ENCODE measurements at places on chromosomes 7 and 10.

DNA sequence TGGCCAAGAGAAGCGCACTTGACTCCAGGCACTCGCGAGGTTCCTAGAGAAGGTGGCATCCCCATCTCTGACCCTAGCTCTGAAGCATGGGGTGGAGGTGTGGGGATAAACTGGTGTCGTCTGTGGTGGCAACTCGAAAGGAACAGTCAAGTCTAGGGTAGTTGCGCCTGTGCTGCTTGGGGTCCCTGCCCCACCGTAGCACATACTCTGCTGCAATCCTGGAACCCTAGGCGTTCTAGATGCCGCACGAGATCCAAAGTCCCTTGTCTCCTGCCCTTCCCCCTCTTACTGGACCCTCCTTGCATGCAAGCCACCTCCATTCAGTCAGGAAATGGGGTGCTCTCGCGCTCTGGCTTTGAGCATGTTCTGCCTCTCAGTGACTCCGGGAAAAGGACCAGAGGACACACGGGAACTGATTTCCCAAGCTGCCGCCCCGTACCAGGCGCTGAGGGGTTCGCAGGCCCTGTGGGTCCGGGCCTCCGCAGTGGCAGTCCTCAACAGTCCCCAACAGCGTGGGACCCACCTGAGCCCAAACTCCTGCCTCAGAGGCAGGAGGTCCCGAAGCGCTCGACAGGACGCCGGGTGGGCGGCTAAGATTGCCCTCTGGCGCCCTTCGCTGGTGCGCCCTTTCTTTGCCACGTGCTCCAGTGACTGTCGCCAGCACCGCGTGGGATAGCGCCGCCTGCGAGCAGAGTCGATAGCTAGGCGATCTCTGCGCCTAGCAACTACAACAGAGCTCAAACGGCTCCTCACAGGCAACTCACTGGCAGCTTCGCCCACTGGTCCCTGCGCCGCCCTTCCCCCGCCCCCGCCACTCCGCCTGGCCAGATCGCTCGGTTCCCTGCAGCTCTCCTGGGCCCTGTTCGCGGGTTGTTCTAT lies 452.0 kb downstream of the REEP3 start:
- DNase-seq: no peak

GRCh38 chr10:112915590-112916572 lies 34.2 kb upstream of the TCF7L2 start:
- no peak for DNase-seq

DNA sequence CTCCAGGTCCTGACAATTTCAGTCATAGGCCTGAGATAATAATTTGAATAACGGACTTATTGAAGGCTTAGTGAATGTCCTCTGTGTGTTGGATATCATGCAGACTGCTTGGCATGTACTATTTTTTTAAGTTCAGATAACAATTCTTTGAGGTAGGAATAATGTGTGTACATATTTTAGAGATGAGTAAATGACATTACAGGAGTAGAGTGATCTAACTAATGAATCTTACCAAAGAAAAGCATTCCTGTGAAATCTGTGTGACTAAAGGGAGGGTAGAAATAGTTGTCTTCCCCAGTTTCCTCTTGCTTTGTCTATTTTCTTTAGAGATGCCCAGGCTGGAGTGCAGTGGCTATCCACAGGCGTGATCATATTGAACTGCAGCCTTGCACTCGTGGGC lies 391.8 kb upstream of the ETV1 start:
- DNase-seq: no peak

GRCh38 chr7:73644688-73645286 lies 20.5 kb upstream of the MLXIPL start:
- DNase-seq: no peak

GRCh38 chr10:129497013-129497412 lies 30.0 kb downstream of the MGMT start:
- DNase-seq: no peak

DNA sequence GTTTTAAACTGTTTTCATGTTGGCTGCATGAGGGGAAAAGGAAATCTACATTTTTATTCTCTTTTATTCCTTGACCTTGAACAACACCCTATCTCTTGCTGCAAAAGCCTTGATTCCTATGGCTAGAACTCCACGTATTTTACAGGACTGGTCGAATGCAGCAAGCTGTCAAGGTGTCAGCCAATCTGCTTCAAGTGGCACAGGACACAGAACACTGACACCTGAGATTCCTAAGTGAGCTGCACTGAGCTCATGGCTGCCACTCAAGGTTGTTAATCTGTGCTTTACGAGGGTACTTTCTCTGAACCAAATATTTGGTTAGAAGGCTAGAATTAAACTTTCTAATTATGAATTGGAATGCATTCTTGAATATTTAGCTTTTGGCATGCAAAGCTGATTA lies 349.7 kb upstream of the COBL start:
- DNase-seq: no peak

DNA sequence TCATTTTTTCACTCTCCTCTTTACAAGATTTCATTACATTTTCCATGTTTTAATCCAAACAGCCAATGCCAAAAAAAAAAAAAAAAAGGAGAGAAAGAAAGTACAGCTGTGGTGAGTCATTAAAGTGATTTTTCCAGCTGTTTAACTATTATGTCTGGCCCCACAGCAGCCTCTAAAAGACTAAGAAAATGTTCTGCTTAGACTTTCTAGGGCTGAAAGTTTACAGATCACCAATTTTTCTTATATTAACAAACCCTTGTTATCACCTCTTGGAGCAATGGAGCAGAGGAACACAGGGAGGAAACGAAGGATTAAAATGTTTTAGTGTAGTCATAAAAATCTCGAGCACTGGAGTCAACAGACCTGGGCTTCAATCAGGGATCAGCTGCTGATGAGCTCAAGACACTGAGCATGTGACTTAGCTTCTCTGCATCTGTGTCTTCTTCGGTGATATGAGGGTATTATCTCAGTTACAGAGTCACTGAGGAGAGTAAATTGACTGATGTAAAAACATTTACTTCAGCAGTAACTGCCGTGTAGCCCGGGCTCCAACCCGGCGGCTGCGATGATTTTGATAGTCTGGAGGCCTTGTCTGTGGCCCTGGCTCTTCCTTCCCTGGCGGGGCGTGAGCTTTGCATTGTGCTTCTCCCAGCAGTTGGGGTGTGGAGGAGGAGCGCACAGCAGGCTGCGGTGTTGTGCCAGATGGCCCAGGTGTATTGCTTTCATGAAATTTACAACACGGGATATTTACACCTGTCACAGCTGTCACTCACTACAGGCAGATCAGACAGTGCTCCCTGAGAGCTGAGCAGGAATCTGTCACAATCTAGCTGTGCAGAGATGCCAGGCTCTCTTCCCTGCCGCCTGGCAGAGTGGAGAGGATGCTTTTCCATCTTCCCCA lies 298.3 kb upstream of the FZD8 start:
- DNase-seq: no peak

GRCh38 chr7:111605246-111605645 lies 43.0 kb upstream of the IMMP2L start:
- DNase-seq: no peak

- DNase-seq: no peak
Measured at GRCh38 chr7:139995017-139995915, 67.5 kb downstream of the PARP12 start.

- no peak for DNase-seq
Measured at GRCh38 chr10:103198648-103199047, 5.6 kb upstream of the NT5C2 start.

DNA sequence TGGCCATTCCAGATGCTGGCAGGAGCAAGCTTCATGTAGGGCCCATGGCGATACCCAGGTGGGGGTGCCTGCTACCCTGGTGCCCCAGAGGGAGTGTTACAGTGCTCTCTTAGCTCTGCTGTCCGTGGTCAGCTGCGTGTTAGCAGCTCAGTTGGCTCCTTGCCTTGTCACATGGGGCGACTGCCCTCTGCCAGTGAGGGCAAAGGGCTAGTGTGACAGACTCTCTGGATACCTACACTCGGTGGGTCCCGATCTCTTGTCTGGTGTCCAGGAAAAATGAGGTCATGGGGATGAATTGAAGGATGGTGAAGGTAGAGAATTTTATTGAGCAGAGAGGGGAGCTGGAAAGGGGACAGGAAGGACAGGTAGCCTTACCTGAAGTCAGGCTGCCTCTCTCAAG lies 152.2 kb downstream of the CYP26A1 start:
- DNase-seq: no peak

- DNase-seq: no peak
Measured at GRCh38 chr10:34918776-34919315, 103.8 kb upstream of the PARD3 start.

DNA sequence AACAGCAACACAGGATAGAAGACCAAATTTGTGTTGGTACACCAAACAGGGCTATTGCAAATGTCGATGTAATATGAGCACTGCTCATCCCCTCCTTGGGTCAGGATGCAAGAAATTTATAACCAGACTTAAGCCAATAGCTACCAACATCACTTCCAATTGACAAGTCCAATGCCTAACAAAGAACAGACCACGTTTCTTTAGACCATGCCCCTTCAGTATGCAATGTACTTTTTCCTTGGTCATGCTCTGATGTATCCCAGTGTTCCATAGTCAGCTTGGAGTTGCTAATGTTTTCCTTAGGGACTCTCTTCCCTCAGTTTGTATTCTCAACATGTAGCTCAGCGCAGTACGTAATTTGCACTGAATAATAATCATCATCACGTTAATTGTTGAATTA lies 7.8 kb downstream of the CACNA2D1 start:
- DNase-seq: no peak

DNA sequence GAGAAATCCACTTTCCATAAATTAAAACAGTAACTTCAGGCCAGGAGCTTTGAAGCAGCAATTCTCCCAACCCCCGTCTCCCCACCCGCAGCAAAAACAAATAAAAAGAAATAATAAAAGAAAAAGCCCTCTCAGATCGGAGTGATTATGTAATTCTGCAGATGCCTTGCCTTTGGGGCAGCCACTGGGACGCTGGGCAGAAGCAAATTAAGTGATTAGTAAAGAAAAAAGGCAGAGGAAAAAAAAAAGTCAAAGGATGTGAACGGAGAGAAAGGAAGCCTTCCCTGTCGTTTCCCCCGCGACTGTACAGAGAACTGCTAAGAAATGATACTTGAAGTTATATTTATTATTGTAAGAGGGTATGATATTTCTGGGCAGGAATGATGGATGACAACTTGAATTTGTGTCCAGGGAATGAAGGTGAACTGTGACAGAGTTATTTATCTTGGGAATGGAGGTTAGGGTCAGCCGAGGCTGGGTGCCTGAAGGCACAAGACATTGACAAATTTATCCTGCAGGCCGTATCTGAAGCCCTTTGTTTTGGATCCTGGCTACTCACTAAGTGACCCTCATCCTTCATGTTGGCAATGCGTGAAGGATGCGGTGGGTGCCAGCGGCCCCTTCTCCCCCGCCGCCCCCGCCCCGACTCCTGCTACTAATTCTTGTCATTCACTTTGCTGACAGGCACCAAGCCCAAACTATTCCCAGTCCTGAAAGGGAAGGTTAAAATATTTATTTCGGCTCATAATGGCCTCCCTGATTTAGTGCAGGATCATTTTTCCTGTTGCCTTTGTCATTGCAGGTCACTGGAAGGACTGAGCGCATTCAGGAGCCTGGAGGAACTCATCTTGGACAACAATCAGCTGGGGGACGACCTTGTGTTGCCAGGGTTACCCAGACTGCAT lies 604.0 kb downstream of the LRMDA start:
- DNase-seq: no peak

GRCh38 chr10:102504976-102505300 lies 1.2 kb downstream of the SUFU start:
- no peak for DNase-seq

- no peak for DNase-seq
Measured at GRCh38 chr7:28698840-28699239, 259.3 kb downstream of the TRIL start.

DNA sequence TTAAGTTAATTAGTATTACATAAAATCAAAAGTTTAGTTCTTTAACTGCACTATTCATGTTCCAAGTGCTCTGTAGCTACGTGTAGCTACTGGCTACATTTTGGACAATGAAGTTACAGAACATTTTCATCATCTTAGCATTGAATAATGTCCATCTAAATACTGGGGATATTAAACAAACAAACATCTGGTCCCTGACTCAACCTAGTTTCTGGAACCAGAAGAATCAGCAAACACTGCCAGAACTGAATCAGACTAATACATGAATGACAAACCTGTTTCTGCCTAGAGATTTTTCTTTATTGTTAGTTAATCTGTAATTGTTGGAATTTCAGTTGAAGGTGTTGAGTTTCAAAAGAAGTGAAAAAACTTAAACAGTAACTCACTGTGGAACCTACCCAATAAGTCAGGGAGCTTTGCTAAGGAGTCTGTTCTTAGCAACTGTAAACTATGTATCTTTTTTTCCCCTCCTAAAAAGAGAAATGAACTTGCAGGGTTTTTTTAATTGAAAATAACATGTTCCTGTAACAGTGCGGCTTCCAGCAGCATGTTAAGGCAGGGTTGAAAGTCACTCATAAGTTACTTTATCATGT lies 58.3 kb downstream of the CDK13 start:
- DNase-seq: no peak

DNA sequence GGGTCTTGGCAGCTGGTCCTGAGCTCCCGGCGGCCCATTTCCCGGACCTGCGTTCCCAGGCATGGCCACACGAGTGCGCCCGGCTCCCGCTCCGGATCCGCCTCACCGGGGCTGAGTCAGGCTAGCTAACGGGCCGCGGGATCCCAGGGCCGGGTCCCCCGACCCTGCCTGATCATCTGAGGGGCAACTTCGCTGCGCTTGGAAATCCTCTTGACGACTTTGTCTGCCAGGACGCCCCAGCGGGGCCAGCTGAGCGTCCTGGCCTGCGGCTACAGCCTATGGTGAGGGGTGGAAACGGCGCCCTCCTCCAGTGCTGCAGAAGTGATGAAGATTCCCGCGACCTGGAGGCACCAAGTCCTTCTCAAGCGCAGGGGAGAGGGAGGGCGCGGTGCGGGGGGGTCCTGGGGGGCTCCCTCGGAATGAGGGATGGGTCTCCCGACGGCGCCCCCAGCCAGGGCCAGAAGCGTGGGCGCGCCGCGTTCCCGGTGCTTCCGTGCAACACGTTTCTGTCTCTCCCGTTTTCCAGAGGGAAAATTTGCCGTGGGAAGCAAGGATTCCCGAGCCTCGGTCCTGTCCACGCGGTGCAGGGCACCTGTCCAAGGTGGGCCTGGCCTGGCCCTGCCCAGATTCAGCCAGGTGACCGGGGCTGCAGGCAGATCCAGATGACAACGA lies 212.4 kb downstream of the CCSER2 start:
- DNase-seq: peak; percentile 38

GRCh38 chr7:149624006-149624405 lies 126.4 kb upstream of the ZNF746 start:
- DNase-seq: no peak

- no peak for DNase-seq
Measured at GRCh38 chr7:88350118-88350517, 43.4 kb upstream of the STEAP4 start.

DNA sequence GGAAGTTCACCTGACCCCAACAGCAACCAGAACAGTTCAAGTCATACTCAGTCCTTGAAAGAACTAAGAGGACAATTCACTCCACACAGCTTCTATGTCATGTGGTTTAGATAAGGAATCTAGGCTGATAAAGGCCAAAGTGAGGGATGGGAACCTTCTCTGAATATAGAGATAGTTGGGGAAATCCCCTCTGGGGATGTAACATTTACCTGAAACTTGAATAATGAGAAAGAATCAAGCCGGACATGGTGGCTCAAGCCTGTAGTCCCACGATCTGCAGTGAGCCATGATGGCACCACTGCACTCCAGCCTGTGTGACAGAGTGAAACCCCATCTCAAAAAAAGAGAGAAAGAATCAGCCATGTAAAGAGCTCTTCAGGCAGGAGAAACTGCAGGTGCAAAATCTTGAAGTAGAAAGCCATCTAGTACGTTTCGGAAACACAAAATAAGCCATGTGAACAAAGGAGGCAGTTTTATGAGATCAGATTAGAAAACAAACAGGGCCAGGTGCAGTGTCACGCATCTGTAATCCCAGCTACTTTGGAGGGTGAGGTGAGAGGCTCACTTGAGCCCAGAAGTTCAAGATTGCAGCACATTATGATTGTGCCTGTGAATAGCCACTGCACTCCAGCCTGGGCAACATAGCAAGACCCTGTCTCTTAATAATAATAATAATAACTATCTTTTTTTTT lies 4.5 kb upstream of the DNMBP start:
- no peak for DNase-seq

Measured in omental fat pad (tissue), 4 donors.